ENCODE measurements at places on chromosomes 11 and 22.

DNA sequence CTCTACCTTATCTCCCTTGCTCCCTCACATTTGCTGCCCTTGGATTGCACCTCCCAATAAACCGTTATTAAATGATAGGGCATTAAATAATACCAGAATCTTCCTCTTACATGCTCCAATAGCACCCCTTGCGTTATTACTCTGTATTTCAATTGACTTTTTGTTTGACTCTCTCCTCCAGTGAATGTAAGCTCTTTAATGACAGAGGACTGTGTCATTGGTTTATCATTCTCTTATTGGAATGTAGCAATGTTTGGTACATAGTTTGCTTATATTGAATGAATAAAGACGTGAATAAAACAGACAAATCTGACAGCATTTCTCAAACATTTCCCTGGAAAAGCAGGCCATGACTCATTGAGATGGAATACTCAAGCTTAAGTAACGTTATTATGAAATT, 8.7 kb upstream of the MPEG1 start:
- DNase-seq = no peak

GRCh38 chr22:26792522-26792921, 135.1 kb downstream of the MIAT start:
- DNase-seq = no peak

- no peak for DNase-seq
Measured at GRCh38 chr11:79564288-79564925, 123.6 kb upstream of the TENM4 start.

GRCh38 chr22:43275545-43276317, 67.4 kb downstream of the SCUBE1 start:
- DNase-seq = no peak

DNA sequence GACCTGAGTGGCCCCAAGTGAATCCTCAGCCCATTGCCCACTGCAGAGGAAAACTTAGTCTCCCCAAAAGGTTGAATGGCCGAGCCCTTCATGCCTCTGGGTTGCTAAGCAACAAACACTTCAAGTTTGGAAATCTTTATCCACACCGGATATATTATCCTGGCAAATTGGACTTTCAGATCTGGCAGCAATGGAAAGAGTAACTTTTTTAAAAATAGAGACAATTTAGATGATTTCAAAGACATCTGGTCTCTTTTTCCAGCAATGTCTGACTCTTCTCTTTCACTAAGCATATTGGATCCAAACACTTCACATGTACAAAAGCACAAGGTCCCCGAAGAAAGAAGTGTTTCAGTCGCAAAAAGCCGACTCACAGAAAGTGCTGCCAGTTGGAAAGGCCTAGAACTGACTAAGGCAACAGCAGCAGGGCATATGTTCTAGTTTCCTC, 505.3 kb downstream of the SOX6 start:
- DNase-seq = no peak

DNA sequence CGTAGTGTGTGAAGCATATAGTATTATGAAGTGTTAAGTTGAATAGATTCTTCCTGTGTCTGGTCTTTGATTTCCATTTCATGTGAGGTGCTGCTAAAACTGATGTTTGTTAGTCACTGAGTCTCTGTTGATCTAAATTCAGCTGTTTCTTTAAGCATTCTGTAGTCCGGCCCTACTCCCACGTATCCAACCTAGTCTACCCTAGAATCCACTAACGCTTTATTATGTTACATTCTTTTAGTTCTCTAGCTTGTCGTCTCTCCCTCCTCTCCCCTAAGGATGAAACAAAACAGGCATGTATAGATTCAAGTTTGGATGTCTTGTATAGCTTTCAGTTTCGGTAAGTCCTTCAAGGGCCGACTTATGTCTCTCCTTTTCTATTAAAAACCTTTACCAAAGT, 4.1 kb downstream of the WEE1 start:
- DNase-seq = no peak

DNA sequence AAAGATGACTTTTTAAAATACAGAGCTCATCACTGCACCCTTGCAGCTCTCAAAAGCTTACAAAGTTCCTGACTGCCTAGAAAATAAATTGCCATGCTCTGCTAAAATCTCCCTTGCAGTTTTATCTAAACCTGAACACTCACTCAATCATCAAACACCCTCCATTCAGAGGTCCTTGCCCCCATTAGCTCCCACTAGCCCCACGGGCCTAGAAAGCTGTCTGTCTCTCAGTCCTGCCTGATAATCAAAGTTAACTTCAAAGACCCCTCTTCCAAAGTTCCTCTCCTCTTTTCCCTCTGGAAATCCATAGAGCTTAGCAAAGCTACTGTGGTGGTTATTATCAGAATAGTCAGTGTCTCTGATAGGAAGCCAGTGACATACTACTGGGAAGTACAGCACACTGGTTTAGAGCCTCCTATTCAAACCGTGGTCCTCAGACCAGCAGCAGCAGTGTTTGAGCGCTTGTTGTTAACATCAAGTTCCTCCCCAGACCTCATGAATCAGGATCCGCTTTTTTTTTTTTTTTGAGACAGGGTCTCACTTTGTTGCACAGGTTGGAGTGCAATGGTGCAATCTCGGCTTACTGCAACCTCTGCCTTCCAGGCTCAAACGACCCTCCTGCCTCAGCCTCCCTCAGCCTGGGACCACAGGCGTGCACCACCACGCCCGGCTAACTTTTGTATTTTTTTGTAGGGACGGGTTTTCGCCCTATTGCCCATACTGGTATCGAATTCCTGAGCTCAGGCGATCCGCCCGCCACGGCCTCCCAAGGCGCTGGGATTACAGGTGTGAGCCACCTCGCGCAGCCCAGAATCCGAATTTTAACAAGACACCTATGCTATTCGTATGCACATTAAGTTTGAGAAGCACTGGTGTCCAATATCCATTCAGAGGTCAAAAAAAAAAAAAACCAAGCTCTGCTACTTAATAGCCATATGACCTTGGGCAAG, 1.2 kb downstream of the NDUFC2 start:
- DNase-seq = no peak

GRCh38 chr11:125170510-125171031, 6.0 kb downstream of the PKNOX2 start:
- DNase-seq = no peak

- DNase-seq = no peak
Measured at GRCh38 chr11:110712659-110713448, 617 bp upstream of the ARHGAP20 start.

DNA sequence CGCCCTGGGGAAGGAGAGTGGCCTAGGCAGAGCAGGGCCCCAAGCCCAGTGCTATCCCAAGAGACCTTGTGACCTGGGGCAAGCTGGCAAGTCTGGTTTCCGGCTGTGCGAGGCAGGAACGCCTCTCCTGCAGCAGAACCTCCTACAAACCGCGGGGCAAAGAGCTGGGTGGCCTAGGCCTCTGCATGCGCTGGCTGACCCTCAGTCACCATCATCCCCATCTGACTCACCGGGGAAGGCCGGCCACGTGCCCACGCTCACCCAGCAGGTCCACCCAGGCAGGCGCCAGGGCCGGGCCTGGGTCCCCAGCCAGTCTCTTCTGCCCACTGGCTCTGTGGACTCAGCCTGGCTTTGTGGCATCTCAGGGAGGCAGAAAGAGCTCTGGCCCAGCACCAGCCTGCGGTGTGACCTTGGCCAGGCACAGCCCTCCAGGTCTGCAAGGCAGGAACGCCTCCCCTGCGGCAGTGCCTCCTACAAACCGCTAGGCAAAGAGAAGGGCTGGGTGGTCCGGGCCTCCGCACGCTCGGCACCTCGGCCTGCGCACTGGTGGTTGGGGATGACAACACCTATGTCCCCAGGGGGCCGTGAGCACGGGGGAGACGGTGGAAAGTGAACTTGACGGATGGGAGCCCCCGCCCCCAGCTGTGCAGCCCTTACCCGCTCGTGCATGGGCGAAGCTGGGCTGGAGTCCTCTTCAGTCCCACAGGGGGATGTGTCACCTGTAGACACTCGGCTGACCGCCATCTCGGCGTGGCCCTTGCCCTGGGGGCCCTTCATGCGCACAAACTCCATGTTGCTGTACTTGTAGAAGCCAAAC, 38.2 kb downstream of the KIAA0930 start:
- DNase-seq = no peak

DNA sequence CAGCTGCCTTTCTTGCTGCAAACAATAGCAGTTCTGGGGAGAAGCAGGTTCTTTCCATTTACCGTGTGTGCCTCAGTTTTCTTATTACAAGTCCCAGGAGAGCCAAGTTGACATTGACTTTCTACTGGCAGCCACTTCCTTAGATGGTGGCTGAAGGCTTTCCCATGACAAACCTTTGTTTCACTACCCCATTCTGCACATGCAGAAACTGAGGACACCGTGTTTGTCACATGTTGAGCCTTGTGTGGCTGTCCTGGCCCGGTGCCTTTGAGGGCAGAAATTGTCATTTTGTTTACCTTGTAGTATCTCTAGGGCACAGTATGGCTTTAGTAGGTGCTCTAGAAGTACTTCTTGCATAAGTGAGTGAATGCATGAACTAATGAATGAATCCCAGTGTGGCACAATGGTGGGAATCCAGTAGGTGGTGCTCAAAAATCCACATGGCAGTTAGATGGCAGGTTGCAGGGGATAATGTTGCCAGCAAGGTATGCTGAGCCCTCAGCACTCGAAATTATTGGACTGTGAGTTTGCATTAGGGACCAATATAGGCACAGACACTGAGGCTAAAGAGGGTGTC, 101.6 kb downstream of the CSNK2A3 start:
- no peak for DNase-seq

GRCh38 chr11:115300660-115301428, 203.4 kb downstream of the CADM1 start:
- DNase-seq = no peak

DNA sequence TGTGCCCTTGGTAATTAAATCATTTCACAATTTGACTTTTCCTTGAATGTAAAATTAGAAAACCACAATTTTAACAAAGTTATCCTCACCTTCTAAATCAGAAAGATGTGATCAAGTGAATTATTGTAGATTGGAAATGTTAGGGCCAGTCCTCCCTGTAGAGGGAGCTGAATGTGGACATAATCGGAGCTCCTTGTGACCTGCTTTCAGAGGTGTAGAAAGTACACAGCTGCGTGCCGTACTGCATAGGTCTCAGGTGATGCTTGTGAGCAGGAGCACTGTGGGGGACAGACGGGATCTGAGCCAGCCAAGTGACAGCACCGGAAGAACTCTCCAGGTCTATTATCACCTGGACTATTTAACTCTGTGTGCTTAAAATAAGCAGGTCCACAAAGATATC, 338.0 kb downstream of the AASDHPPT start:
- no peak for DNase-seq

- no peak for DNase-seq
Measured at GRCh38 chr11:108857382-108857781, 192.5 kb downstream of the DDX10 start.

DNA sequence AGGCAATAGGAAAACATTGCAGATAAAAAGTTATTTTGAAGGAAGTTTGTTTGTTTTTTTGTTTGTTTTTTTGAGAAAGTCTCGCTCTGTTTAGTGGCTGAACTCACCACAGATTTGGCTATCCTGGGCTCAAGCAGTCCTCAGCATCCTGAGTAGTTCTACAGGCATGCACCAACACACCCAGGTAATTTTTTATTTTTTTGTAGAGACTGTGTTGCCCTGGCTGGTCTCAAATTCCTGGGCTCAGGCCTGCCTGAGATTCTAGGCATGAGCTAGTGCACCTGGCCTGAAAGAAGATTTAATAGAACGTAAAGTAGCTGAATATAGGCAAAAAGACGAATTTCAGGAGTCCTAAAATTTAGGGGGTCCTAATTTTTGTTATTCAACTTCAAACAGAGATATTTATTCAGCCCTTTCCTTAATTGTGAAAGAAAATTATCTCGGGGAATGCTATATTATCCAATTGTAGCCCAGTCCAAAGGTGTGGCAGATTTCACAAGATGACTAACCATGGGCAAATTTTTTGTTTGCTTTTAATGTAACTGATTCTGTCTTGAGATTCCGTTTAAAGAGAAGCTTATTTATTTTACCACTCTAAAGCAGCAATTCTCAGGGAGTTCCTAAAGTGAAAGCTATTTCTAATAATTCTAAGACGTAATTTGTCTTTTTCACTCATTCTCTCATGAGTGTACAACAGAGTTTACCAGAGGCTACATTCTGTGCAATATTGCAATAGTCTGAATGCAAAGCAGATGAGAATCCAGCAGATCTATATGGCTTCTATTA, 940 bp downstream of the IL18 start:
- no peak for DNase-seq

- no peak for DNase-seq
Measured at GRCh38 chr11:1571760-1572196, 293 bp downstream of the DUSP8 start.
